ENCODE measurements at places on chromosomes 12 and 14.

- no peak for DNase-seq
These were observed 59.1 kb downstream of the DIO2 start for GRCh38 chr14:80152166-80152565.

- DNase-seq, result no peak
These were observed 35.2 kb downstream of the BRMS1L start for GRCh38 chr14:35861204-35861868.

DNA sequence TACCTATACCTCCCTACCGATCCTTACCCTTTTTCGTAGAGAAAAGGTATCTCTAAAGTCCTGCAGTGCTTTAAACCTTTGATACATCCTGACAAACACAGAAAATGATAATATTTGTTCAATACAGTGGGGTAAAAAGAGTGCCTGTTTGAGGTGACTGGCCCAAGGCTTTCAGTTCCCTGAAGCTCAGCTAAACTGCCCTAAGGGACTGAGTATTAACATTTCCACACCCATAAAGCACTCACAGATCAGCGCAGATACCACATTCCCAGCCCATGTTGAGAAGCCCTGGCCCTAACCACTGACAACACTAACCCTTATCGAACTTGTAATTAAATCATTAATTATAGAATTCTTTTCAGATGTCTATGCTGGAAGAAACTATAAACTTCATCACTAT, 108.7 kb downstream of the DIP2B start:
- no peak for DNase-seq

GRCh38 chr12:108730365-108731104, 783 bp downstream of the CORO1C start:
- DNase-seq, result peak; percentile 93

- DNase-seq, result no peak
These were observed 16.4 kb upstream of the RAB35 start for GRCh38 chr12:120132863-120133385.
